ENCODE measurements at places on chromosomes 1 and 21.

DNA sequence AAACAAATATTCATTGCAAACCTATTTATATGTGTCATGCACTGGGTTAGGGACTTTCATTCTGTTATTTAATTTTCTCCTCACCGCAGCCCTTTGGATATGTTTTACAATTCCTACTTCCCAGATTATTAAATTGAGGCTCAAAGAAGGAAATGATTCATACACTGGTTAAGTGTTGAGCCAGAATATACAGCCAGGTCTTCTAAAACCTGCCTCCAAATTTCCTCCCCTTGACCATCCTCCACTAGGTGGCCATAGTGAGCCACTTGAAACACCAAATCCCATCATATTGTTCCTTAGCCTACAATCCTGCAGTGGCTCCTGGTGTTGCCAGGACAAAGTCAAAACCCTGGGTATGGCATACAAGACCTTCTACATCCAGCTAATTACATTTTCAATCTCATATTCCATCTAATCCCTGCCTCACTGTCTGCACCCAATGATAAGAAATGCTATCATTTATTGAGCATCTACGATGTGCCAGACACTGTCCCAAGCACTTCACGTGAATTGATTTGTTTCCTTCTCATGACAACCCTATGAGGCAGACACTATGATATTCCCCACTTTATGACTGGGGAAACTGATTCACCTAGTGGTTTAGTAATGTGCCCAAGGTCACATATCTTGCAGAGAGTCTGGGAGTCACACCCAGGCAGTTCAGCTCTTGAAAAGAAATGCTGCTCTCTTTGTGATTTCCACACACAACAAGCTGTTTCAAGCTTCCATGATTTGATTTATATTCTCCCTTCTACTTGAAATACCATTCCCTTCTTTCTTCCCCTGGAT, 23.6 kb upstream of the KIRREL1 start:
- no peak for DNase-seq

GRCh38 chr21:36297938-36298572, 21.9 kb upstream of the MORC3 start:
- DNase-seq, result no peak

- DNase-seq, result no peak
These were observed 99.7 kb downstream of the EPHB2 start for GRCh38 chr1:22810378-22810777.

GRCh38 chr1:207825409-207825695, 73.5 kb downstream of the CD46 start:
- DNase-seq, result no peak

DNA sequence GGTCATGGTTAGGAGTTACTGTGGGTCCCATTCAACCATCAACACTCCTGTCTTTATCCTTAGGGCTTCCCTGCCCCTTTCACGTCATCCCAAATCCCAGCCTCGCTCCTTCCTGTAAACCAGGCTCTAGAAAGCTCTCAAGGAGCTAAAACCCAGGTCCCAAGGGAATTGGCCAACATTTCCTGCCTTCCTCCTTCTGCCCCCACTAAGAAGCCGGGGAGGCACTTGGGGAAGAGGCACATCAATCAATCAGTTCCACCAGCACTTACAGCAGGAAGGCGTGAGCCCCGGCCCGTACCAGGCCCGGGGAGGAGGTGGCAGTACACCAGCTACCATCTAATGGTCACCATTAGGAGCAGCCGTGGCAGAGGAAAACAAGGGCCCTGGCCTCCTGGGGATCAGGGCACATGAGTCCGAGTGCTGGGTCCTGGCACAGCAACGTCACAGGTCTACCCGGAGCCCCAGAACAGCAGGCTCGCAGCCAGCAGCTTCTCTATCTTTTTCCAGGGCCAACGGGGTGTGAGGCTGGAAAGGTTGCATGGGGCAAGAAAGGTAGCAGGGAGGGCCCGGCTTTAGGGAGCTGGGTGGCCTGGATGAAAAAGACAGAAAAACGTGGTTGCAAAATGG, 108.6 kb downstream of the CASZ1 start:
- no peak for DNase-seq

GRCh38 chr1:7220007-7220406, 434.8 kb downstream of the CAMTA1 start:
- no peak for DNase-seq

- DNase-seq, result no peak
These were observed 995 bp downstream of the ID3 start for GRCh38 chr1:23558140-23558871.

GRCh38 chr1:70318191-70318590, 36.3 kb downstream of the ANKRD13C start:
- no peak for DNase-seq

GRCh38 chr1:41487126-41488039, 2.9 kb upstream of the EDN2 start:
- DNase-seq, result no peak

GRCh38 chr1:33266766-33267165, 10.5 kb downstream of the ZNF362 start:
- DNase-seq, result no peak

GRCh38 chr1:40243351-40243750, 4.4 kb upstream of the TMCO2 start:
- no peak for DNase-seq

DNA sequence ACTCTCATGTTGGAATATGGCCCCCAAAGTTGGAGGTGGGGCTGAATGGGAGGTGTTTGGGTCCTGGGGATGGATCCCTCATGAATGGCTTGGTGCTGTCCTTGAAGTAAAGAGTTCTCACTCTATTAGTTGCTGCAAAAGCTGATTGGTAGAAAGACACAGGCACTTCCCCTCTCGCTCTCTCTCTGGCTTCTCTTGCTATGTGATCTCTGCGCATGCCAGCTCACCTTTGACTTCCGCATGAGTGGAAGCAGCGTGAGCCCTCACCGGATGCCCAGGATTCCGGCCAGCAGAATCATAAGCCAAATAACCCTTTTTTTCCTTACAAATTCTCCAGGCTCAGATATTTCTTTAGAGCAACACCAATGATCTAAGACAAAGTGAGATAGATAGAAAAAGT, 20.9 kb upstream of the CCSAP start:
- DNase-seq, result no peak

- DNase-seq, result no peak
These were observed 29.6 kb downstream of the PROX1 start for GRCh38 chr1:214017191-214017982.

GRCh38 chr1:19448491-19449439, 36.6 kb downstream of the CAPZB start:
- no peak for DNase-seq

- DNase-seq, result no peak
These were observed 20.2 kb upstream of the ZMYM1 start for GRCh38 chr1:35058988-35059387.

DNA sequence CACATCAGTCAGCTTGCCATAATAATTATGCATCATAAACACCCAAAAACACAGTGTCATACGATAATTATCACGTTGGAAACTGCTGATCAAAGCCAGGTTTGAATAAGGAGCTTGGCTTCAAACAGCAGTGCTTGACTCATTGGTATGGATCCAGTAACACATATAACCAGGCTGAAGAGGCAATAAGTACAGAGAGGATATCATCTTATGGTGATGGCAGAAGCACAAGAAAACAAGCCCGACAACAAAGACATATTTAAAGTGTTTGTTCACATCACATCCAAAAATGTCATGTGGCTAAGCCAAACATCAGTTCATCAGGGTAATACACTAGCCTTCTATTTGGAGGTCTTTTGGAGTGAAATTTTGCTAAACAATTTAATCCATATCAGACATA, 389.7 kb downstream of the NCAM2 start:
- no peak for DNase-seq

DNA sequence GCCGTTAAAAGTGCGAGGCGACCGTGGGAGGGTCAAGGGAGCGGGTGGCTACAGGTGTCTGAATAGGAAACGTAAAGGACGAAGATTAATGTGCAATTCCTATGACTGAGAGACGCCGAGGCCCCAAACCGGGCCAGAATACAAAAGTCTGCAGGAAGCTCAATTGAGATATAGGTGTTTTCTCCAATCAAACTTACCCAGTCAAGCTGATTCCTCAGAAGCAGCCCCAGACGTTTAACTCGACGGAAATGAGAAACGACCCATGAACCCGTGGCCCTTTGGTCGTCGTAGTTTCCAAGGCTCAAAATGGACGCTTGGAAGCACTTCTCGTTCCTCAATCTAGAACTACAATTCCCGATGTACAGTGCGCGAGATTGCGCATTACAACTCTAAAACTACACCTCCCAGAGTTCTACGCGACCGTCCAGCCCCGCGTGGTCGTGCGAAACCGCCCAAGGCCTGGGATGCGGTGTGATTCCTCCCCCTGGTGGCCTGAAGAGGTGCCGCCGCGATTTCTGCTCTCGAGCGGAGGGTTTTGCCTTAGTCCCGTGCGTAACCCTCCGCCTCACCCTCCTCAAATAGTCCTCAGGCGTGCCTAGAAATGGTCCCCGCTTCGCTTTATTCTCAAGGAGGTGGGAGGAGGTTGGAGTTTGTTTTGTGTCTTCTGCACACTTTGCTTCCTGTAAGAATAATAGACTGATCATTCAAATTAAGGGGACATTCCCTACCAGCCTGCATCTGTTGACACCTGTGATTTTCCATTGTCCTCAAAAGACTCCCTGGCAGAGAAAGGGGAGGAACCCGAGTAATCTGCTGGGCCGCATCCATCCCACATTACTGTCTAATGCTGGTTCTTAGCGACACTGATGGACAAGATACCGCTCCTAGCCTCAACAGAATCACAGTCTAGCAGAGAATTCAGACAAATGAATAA, at the start of gene PAFAH2:
Gene PAFAH2, minus strand, starts transcription at position 236 of the 934 bp plus-strand sequence. CDS start 7,247 bp downstream, outside the sequence.
- DNase-seq, result peak; percentile 96

DNA sequence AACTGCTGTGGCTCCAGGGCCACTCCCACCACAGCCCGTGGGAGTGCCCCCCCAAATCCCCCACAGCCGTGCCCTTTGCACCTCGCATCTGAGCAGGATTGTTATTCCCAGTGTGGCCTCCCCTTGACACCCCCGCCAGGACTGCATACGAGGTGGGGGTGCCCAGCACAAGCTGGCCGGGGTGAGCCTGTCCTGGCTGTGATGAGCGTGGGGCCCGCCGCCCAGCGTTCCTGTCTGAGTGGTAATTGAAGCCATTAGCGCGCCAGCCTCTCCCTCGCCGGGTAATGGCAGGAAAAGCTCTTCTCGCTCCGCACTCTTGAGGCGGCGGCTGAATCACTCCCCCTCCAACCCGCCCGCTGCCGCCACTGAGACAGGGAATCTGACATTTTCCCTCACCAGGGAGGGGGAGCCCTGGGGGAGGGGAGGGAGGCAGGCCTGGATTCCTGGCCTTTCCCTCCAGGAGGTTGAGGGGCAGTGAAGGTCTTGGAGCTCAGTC, 27.7 kb downstream of the PTPRF start:
- no peak for DNase-seq

GRCh38 chr1:160707236-160708064, 4.2 kb downstream of the CD48 start:
- no peak for DNase-seq

GRCh38 chr21:45887120-45887611, 94.4 kb upstream of the COL6A1 start:
- peak; percentile 23 for DNase-seq

DNA sequence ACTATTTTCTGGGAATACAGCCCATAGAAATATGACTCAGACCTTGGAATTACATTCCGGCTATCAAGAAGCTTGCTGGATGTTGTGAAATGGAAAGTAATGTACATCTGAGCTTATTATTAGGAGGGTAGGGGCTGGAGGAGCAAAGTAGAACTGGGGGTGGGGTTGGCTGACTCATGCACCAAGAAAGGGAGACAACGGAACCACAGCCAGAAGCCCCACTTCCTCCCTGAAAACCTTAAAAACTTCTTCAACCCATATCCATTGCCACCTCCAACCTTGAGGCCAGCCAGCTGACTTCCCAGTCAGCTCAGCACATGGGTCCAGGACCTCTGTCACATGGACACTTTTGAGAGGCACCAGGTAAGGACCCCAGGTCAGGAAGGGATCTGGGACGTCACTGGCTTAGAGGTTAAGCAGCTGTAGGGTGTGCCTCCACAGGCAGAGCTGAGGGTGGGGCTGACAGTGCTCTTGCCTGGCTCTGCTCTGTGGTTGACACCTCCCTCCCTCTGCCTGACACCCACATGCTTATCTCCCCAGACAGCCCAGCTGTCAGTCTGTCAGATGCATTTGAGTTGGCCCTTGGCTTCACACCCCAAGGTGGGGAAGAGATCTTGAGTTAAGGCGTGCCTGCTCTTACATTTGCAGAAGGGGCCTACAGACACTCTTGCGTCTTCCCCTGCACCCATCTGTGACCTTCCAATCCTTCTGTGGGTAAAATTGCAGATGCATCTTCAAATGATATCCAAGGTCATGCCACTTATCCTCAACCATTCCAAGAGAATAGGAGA, 5.7 kb upstream of the ZNF683 start:
- DNase-seq, result peak; percentile 88

GRCh38 chr1:47432071-47433036, 5.5 kb upstream of the FOXD2 start:
- no peak for DNase-seq

GRCh38 chr1:12014141-12014991, 4.9 kb upstream of the MIIP start:
- no peak for DNase-seq

DNA sequence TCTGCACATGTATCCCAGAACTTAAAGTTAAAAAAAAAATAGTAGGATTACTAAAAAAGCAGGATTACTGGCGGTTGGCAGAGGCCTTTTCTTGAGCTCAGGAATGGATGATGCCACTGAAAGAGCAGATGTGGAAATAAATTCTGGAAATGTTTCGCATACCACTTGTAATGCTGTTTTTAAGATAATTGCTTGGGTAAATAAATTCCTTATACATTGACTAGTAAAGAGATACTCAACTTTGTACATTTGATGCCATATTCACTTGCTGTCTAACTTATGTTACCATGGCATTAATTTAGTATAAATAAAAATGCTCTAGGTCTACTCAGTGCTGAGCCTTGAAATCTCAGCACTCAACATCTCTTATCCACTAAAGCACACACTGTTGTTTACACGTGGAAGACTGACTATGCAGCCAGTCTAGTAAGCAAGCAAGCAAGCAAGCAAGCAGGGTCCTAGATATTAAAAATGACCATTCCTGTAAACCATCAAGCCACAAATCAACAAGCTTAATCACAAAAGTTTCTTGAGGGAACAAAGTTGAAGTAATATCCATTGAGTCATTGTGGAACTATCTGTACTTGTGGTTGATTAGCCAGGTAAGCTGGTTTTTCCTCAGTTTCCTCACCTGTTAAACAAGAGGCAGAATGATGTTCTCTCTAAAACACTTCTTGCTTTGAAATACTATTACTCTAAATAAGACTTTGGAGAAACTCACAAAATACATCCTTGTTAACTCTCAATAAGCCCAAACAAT, 1.7 kb upstream of the RASAL2 start:
- no peak for DNase-seq

GRCh38 chr1:84550826-84551225, 23.4 kb downstream of the CTBS start:
- no peak for DNase-seq

- DNase-seq, result no peak
These were observed 4.4 kb downstream of the NHLH1 start for GRCh38 chr1:160371346-160371631.

- no peak for DNase-seq
These were observed 31.5 kb downstream of the TNFSF4 start for GRCh38 chr1:173175514-173176145.

DNA sequence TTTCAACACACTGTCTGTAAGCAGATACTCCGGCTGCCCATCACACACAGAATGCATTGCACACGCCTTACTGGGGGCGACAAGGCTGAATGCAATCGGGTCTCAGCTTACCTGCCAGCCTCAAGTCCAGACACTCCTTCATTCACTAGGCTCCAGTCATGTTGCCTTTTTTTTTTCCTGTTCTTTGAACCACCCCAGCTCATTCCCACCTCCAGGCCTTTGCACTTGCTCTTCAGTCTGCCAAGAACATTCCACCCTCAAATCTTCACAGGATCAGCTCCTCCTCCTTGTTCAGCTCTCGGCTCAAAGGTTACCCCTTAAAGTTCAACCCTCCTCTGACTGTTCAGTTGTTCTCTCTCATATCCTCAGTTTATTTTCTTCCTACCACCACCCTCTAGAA, 181.9 kb upstream of the ESRRG start:
- DNase-seq, result no peak

Measured in RWPE2 (cell line).